NCI-H2081 (cell line): ENCODE measurements at places on chromosomes 4 and X.

DNA sequence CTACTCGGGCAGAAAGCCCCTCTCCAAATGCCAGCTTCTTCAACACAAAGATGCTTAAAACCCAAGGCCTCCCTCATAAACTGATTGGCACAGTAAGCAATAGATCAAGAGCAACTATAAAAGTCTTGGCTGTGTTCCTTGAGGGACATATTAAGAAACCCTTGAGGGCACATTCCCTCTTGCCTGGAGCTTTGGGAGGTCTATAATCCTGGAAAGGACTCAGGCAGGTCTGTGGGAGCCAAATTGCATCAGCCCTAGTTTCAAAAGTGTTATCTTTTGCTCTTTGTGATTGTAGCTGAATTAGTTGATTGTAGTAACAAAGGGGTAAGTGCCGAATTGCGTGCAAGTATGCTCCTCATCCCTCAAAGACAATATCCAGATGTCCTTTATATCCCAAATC lies 18.6 kb upstream of the SETD7 start:
- no peak for DNase-seq

GRCh38 chrX:155956649-155957048 lies 40.8 kb upstream of the IL9R start:
- no peak for DNase-seq

GRCh38 chr4:88843067-88843685 lies 145.5 kb upstream of the NAP1L5 start:
- DNase-seq: peak; percentile 77

DNA sequence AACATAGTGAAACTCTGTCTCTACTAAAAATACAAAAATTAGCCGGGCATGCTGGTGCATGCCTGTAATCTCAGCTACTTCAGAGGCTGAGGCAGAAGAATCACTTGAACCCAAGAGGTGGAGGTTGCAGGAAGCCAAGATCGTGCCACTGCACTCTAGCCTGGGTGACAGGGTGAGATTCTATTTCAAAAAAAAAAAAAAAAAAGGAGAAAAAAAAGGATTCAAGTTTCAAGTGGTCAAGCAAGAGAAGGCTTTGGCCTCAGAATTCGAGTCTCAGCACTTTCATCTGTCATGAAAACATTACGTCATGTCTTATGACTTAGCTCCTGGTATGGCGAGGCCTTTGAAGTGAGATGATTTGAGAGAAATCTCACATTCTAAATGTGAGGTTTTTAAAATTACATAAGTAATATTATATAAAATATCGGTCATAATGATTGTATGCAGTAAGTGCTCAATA lies 21.2 kb upstream of the DHRSX start:
- no peak for DNase-seq

GRCh38 chrX:27966955-27967354 lies 14.3 kb downstream of the DCAF8L1 start:
- DNase-seq: peak; percentile 25

DNA sequence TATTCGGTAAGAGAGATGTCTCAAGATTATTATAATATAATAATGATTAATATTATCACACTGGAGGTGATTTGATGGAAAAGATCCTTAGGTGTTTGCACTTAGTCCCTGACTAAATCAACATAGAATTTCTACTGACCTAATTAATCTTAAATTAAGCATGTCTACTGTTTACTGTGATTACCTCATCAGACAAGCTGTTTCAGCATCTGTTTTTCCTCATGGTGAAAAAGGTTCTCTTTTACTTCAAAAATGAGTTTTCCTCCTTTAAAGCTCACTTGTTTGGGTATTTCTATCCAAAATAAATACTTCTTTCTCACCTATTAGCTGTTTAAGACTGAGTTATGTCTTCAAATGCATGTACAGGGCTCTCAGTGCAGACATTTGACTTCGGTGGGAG lies 407.8 kb downstream of the NKX6-1 start:
- no peak for DNase-seq

DNA sequence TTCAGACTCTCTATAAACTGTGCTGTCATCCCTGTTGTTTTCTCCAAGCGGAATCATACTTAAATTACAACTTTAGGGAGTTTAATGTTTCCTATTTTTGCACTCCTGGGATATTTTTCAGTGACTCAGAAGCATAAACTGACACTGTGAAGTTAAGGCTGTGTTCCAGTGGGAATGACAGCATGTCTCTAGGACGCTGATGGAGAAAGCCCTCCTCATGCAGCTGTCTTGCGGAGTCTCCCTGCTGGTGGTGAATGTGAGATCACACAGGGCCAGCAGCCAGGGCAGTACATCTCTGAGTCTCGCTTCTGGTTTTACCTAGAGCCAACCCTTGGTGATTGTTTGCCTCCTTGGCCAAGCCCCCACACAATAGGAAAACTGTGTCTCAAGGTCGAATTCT lies 53.3 kb downstream of the NFKB1 start:
- DNase-seq: no peak

DNA sequence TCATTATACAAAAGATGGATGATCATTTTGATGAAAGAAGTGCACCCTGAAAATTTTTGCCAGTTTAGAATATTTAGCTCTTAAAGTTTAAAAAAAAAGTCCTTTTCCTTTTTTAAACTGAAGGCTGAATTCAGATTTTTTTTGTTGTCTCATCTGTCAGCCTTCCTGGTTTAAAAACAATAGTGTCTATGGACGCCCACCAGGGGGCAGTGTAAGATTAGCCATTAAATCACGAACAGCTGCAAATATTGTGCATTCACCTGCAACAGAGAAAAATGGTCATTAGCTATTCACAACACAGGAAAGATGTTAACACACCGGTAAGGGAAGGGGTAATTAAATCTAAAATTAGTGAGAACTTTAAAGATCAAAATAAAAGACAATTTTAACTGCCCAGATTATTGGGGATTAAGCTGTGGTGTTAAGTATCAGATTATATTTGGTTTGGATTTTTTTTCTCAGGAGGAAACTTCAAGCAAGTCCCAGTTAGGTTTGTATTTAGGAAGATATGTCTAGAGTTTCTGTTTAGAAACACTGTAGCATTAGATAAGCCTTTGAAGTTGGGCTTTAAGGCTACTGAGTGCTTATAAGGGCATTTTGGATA lies 4.4 kb upstream of the CXorf38 start:
- DNase-seq: peak; percentile 75

GRCh38 chr4:17817027-17817426 lies 6.2 kb downstream of the NCAPG start:
- peak; percentile 1 for DNase-seq

- DNase-seq: no peak
Measured at GRCh38 chr4:184416913-184417734, 57.2 kb downstream of the IRF2 start.

GRCh38 chr4:5211282-5211839 lies 160.1 kb downstream of the STK32B start:
- no peak for DNase-seq

GRCh38 chrX:107934262-107934661 lies 47.9 kb downstream of the TEX13B start:
- DNase-seq: no peak

GRCh38 chr4:93764639-93765246 lies 63.8 kb upstream of the ATOH1 start:
- DNase-seq: peak; percentile 51

GRCh38 chr4:128457726-128458125 lies 170.1 kb upstream of the PGRMC2 start:
- no peak for DNase-seq

GRCh38 chr4:4260185-4260751 lies 12.2 kb upstream of the TMEM128 start:
- DNase-seq: peak; percentile 34

- DNase-seq: no peak
Measured at GRCh38 chrX:14616301-14616700, 87.0 kb downstream of the GLRA2 start.

DNA sequence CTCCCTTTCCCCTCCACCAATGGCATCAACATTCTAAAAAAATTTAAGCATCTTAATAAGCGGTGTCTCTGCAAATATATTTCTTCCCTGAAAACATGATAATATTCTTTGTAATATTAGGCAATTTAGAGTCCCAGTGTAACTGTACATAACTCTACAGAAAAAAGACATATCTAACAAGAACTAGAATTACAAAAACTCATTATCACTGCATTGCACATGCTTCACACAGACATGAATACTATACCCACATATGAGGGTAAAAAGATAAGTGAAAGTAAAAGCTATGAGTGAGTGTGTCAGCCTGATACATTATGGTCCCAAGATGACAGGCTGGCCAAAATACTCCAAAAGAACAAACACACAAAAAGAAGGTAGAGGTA lies 2.4 kb upstream of the FGB start:
- no peak for DNase-seq
